Retina (tissue), 1 donor: ENCODE measurements at places on chromosomes 5 and 9.

- no peak for DNase-seq
Observed at GRCh38 chr9:78122631-78123030, 91.0 kb upstream of the GNAQ start.

DNA sequence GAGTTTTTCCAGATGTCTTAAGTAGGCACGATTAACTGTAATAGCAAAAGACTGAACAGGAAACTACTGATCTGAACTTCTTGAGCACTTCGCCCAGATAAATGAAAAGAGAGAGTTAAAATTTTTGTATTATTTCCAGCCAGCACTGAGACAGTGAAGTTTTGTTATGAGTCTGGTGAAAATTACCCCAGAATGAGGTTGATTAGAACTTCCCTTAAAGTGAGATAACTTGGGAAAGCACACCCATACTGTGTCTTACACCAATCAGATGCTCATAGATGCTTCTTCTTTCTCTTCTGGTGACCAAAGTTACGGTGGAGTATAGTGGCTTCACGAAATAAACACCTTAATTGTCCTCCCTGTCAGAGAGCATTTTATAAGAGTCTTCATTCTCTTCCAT is 131.8 kb upstream of the SLC12A2 start:
- DNase-seq = no peak

GRCh38 chr5:176519810-176520720 is 17.1 kb downstream of the RNF44 start:
- DNase-seq = no peak

DNA sequence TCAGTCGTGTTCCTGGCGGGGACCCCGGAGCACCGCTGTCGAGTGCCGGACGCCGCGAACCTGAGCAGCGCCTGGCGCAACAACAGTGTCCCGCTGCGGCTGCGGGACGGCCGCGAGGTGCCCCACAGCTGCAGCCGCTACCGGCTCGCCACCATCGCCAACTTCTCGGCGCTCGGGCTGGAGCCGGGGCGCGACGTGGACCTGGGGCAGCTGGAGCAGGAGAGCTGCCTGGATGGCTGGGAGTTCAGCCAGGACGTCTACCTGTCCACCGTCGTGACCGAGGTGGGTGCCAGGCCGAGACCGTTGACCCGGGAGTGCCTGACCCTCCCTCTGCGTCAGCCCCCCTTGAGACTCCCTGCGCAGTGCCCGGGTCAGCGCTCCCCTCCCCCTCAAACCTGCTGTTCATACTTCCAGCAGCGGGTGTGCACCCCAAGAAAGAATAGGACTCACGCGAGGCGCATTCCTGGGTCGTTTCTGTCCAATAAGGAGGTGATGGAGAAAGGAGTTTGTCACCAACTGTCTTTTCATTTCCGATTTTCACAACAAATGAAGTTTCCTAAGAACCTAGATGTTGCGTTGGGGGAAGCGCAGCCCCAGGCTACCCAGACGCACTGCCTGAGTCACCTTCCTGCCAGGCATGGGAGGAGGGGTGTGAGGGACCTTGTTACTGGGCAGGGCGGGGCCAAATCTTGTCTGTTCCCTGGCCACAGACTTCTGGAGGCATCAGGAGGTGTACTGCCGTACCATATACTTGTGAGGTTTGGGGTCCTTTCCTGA is 722 bp downstream of the SLC22A4 start:
- DNase-seq = no peak
